ENCODE measurements at places on chromosomes 6 and 20.

GRCh38 chr20:17228624-17229061, 1.8 kb downstream of the PCSK2 start:
- DNase-seq: no peak

DNA sequence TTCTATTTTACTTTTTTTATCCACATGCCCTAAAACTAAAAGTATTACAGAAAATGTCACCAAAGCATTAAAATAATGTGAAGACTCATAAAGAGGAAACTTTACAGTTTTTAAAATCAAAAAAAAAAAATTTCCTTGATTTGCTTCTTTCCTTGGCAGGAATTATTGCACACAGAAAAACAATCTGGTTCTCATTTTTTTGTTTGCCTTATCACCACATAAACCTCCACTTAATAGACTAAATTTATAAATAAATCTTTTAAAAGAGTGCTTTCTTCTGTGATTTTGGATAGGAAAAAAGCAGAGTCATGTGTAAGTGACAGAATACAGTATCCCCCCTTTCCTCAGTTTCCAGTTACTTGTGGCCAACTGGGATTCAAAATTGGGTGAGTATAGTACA, 695.1 kb upstream of the CITED2 start:
- DNase-seq: no peak

DNA sequence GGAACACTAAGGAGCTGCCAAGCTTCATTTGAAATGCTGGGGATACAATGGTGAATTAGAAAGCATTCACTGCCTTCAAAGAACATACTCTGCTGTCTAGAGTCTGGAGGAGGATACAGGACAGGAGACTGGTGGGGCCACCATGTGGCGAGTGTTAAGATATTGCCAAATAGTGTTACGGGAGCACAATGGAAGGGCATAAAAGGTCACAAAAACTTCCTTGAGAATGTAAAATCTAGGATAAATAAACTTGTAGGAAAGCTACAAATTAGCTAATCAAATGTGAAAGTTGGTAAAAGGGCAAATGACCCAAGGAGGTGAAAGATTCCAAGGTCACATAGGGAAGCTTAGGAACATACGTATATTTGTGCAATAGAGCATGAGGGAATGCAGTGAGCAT, 271.7 kb downstream of the RFPL4B start:
- no peak for DNase-seq

DNA sequence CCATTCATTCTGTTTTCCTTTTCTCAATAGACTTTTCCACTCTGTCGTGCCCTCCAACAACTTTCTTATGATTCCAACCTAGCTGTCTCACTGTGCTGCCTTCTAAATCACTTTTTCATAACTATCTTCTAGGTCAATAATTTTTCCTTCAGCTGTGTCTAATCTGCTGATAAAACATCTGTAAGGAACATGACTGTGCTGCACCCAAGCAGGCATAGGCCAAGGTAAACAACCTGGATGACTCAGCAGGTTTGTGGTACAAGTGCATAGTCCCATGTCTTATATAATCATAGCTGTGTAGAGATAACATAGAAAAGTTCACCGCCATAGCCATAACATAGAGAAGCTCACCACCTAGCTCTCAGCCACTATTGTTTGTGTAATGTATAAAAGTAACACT, 332.3 kb downstream of the PLCB1 start:
- no peak for DNase-seq

GRCh38 chr20:52624281-52624680, 347.9 kb upstream of the TSHZ2 start:
- no peak for DNase-seq

- no peak for DNase-seq
These were observed 95.7 kb downstream of the FILIP1 start for GRCh38 chr6:75397656-75398465.

DNA sequence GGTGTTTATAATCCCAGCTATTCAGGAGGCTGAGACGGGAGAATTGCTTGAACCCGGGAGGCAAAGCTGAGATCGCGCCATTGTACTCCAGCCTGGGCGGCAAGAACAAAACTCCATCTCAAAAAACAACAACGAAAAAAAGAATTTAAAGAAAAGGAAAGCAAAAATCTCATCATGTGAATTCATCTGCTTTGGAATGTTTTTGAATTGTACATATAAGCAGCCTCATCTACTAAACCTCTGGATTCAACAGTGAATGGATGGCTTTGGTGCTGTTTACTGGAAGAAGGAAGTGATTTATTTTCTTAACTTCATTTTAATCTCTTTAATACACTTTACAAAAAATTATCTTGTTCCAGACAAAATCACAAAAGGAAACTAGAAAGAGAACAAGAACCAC, 51.8 kb upstream of the PNRC1 start:
- DNase-seq: no peak

DNA sequence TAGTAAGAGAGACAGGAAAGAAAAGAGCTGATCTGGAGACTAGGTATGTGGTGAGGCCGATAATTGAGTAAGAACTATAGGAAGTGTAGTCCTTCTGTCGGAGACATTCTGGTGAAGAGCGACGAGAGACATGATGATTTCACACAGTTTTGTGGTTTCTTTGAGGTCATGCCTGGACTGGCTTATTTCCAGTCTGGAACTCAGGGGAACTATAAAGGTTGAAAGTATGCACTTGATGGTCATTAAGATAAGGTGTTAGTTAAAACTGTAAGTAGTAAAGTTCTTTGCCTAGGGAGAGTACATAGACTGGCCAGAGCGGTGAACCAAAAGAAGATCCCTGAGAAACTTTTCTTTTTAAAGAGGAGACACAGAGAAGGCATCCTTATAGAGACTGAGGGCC, 68.8 kb downstream of the RFX6 start:
- DNase-seq: no peak

DNA sequence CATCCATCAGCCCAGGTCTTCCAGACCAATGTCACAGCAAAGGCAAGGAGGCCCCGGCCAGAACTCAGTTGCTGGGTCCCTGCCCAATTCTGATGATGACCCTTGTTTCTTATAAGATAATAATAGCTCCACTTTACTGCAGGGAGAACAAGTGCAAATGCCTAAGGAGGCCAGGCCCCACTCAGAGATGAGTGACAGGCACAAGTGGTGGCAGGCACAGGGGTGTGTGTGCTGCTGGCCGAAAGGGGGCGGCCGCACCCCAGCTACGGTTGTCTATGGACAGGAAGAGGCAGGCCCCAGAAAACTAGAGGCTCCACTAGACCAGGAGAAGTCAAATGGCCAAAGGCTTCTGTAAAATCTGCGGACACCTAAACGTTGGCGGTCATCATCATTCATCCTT, 28.6 kb downstream of the GNAS-AS1 start:
- no peak for DNase-seq

- DNase-seq: no peak
These were observed 72.6 kb upstream of the LY86 start for GRCh38 chr6:6515691-6516607.

GRCh38 chr6:39079197-39080125, 30.9 kb downstream of the GLP1R start:
- DNase-seq: no peak

- no peak for DNase-seq
These were observed 12.7 kb upstream of the MCUR1 start for GRCh38 chr6:13827032-13827431.

GRCh38 chr6:154139892-154140291, 100.9 kb downstream of the OPRM1 start:
- DNase-seq: no peak

GRCh38 chr20:9137001-9137400, 68.1 kb downstream of the PLCB4 start:
- DNase-seq: no peak

DNA sequence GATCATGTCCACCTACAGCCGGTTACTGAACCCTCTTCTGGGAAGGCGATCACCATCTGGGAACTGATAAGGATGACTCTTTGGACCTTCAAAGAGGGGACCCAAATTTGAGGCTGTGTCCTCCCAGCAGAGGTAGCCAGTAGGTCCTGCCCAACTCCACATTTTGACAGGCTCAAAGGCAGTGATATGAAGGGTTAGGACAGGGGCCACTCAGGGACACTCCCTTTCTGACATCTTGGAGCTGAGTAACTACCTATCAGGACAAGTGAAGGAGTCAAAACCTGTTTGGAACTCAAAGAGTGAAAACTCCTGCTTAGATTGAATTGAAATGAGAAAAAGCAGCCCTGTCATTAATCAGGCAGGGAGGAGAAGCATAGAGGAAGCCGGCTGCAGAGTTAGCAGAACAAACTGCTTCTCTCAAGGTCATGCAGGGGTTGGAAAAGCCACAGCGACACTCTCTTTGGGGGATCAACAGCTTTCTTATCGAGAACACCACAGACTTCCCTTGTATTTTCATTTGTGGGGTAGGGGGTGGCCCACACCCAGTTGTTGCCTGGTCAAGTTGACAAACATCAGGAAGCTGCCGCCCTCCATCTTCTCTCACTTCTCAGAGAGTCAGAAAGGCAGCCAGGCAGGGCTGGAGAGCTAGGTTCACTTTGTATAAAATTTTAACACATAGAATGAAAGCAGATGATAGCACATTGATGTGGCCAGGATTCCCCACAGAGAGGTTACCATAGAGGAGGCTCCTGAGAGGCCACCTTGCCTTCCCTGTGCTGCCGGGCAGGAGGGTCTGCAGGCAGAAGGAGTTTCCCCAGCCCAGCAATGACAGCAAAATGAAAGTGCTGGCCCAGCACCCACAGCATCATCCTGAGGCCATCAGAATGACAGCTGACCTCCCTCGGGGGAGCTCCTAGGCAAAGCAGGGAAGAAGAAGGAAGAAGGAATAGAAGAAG, 47.6 kb downstream of the AGPAT4 start:
- DNase-seq: no peak

DNA sequence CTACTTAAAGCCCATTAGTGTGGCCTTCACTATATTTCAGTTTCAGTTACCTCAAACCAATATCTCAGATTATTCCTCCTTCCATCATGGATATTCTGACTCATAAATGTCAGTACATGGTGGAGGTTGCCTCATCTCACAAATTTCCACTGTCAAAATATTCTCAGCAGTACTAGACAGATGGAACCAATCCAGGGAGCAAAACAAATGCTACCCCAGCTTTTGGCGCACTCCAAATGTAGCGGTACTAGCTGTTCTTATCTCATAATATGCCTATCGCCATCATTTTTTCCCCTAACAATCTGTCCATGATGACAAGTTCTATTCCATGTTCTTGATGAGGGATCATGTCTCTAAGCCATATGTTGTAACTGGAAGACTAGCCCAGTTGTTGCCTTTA, 1026.1 kb downstream of the KIF16B start:
- DNase-seq: no peak

- no peak for DNase-seq
These were observed 3.9 kb upstream of the NKX2-2 start for GRCh38 chr20:21517566-21518277.

DNA sequence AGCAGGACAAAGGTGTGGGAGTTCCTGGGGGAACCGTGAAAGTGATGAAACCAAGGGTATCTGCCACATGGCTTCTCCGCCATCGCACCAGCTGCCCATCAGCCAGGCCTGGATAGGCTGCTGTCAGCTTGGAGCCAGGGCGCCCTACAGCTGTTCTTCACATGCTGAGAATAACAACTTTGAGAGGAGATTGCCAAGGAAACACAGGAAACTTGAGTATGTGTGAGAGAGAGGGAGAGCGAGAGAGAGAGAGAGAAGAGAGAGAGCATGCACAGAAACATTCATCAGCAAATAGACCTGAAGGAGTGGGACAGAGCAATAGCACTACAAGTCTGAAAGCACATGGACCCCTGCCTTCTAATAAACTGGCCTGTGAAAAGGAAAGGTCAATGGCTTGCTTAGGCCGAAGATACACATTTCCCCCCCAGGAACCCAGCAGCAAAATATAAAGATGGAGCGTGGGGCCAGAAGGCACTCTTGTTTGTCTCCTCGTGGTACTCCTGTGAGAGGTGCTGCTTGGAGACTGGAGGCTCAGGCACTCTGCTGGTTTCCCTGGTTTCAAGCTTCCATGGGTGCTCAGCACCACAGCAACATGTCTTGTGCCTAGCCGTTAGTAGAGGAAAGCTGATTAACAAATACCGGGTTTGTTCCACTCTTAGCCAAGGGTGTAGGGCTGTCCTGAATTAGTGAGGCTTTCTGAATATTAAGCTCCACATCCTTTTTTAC, 53.0 kb downstream of the SNAP25 start:
- DNase-seq: no peak

DNA sequence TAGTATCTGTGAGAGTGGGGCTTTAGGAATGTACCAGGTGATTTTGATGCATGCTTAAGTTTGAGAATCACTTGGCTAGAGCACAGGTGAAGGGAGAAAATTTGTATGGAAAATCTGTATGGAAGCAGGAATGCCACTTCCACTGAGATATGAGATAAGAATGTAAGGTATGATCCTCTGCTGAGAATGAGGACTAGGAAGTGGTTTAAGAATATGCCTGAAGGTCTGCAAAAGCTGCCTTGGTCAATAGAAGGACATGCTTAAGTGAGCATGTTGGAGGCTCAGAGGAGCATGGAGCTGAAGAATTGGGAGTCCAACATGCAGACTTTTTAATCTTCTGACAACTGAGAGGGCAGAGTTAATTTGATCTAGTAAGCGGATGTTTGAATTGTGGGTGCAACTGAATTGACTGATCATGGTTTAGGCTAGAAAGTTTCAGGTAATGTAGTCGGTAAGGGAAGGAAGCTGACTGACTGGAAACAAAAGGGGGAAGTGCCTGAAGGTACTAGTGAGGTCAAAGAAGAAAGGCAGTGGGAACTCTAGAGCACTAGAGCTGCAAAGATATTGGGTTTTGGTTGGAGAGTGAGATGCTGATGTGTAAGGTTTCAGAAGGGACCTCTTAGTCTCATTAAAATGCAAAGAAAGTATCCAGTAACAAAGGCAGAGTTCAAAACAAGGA, 28.6 kb upstream of the NOTCH4 start:
- DNase-seq: no peak

GRCh38 chr6:31705931-31706330, 735 bp upstream of the LY6G6F start:
- DNase-seq: no peak

DNA sequence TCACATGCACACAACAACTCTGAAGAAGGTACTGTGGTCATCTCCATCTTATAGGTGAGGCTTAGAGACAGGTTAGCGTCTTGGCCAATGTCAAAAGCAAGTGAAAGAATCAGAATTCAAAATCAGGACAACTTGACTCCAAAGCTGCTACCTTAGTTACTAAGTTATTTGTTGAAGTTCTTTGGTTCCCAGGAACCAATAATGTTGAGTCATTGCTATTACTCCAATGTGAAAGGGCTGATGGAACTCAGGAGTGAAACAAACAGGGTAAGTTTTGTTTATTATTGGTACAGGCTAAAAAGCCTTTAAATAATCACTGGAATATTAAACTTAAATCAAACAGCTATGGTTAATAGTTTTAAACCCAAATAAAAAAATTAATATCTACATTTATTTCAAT, 111.1 kb downstream of the PDSS2 start:
- no peak for DNase-seq

GRCh38 chr20:39717936-39718335, 755.8 kb downstream of the DHX35 start:
- no peak for DNase-seq
